Brain pericyte (primary cell): ENCODE measurements at places on chromosomes 11 and 22.

- DNase-seq = no peak
Observed at GRCh38 chr11:47538741-47539565, 14.0 kb downstream of the CELF1 start.

- DNase-seq = no peak
Observed at GRCh38 chr22:40485813-40486667, 115.6 kb downstream of the SGSM3 start.

DNA sequence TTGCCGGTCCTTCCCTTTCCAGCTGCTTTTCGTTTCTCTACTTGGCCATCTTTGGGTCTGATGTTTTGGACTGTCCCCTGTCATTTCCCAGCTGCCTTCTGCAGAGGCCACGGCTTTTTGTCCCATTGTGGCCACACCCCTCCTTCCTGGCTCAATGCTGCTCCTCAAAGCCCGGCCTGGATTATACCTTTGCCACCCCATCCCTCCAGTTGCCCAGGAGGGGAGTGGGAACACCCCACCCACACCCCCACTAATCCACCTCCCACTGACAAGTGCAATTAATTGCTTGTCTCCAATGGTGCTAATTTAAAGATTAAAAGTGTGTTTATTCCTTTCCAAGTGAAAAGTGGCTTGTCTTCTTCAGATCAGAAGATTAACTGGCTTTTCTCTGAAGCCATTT is 34.2 kb upstream of the CSNK2A3 start:
- no peak for DNase-seq

- no peak for DNase-seq
Observed at GRCh38 chr22:19565382-19566278, 41.4 kb upstream of the CLDN5 start.

DNA sequence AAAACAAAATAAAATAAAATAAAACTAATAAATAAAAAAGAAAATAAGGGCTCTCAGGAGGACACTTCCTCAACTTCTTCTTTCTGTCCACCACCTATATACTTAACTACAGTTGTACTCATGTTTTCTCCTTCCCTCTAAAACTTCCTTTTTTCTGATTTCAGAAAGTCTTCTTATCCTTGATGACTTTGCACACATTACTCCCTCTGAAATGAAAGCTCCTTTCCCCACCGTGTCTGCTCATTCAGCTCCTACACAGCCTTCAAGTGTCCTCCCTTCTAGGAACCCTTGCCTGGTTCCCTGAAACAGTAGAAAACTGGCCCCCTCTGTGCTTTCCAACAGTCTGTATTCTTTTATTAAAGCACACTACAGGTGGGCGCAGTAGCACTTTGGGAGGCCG is 18.3 kb upstream of the DDX17 start:
- no peak for DNase-seq

DNA sequence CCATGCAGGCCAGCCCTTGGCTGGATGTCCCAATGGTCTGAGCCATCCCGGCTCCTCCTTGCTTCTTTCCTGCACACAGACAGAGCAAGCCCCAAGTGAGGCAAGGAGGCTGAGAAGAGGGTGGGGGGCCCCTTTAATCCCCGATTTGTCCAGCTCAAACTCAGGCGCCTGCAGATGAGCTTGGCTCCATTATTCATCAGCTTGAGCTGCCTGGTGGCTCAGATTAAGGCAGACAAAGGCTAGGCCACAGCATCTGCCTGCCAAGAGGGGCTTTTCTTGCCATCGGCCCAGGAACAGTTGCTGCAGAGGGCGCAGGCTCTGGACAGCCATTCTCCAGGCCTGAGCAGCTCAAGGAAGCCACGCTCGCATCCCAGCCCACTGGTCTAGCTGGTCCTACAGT is 35.4 kb downstream of the LMO1 start:
- no peak for DNase-seq

DNA sequence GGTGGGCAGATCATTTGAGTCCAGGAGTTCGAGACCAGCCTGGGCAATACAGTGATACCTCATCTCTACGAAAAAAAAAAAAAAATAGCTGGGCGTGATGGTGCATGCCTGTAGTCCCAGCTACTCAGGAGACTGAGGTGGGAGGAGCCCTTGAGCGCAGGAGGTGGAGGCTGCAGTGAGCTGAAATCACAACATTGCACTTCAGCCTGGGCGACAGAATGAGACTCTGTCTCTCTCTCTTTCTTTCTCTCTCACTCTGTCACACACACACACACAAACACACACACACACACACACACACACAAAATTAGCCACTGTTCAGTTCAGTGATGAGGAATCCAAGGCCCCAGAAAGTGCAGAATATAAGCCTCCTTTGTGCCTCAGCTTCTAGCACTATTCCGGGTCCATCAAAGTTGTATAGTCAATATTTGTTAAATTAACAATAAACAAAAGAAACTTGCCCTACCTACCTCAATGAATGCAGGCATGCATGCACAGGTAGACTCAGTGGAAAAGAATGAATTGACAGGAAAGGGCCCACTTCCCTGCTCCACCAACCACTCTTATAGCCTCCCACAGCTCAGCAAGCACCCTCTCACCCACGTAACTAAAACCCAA is 3.9 kb upstream of the SMIM35 start:
- DNase-seq = no peak

GRCh38 chr11:116721988-116722387 is 50.8 kb downstream of the BUD13 start:
- no peak for DNase-seq
